ENCODE measurements at places on chromosomes 7 and 10.

DNA sequence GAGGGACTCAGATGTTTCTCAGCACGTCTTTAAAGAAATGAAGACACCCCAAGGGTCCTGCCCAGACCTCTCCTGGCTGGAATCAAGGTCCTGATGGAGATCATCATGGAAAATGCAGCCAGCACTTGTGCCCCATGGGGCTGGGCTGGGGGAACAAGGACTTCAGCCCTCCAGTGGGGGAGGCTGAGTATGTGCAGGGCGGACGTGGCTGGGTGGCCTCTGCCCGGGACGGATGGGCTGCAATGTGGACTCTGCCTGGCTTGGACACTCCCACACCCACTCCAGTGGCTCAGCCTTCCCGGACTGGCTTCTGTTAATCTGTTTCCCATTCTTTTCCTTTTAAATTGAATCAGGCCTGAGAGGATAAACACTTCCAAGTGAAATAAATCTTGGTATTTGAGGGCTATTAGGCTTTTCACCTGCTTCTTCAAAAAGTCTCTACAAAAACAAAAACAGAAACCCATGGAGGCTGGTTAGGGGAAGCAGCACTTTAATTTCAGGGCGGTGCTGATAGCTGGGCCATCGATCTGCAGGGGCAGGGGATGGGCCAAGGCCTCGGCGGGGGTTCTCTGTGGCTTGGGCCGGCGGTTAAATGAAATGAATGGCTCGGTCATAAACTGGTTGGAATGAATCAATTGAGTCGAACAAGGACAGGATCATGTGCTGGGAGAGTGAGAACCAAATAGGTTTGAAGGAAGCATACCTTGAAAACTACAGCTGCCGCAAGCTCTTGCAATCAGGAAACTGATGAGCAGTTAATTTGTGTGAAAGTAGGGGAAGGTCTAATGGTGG is 51.4 kb downstream of the ADARB2 start:
- DNase-seq = no peak

GRCh38 chr10:28201410-28202400 is 101.2 kb downstream of the MPP7 start:
- DNase-seq = no peak

DNA sequence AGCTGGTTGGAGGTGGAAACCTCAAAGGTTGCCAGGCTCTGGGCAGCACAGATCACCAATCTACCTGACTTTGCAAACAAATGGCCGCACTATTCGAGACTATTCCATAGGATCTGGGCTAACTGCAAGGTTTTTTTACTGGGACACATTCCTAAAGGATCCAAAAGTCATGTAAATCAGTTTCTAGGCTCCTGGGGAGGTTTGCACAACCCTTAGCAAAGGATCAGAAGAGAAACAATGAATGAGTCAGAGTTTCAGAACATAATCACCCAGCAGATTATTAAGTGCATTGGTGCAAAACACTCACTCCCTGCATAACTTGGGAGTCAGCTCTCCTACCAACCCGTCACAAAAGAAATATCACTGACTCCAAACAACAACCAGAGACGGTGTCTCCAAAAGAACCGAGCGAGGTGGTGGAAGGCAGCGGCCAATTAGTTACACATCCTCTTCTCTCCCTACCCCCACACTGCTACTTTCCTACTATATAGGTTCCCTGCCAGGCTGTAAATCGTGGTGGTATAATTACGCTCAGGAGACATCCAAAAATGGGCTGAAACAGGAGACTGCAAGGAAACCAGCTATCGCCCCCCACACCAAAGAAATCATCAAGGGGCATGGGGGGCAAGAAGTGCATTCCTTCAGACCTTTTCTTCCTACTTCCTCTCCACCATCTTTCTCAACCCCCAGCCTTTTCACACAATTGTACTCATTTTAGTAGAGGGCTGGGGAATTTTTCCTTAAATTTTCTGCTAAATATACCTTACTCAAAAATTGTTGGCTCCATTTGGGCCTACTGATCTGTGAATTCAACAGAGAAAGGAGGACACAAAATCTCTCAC is 3.2 kb downstream of the UBE2H start:
- no peak for DNase-seq

DNA sequence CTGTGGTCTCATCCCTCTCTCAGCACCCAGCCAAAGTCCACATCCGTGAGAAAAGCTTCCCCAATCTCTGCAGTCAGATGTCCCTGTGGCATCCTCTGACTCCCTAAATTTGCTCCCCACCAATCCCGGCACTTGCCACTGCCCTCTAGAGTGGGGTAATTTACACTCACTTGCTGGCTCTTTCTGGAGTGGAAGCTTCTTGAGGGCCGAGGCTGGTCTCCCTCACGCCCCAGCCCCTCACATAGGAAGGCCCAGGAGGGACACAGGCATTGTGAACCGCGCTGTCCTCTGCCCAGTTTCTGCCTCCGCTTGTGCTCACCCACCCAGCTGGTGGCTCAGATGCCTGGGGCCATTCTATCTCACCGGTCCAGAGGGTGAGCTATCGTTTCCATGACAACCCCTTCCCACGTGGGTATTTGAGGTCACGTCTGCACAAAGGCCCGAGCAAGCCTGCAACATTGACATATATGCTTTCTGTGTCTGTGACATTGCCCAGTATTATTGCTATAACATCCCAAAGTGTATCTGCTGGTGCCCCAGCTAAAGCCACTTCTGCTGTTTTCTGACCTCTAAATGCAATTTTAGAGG is 97.3 kb upstream of the CTBP2 start:
- DNase-seq = no peak

DNA sequence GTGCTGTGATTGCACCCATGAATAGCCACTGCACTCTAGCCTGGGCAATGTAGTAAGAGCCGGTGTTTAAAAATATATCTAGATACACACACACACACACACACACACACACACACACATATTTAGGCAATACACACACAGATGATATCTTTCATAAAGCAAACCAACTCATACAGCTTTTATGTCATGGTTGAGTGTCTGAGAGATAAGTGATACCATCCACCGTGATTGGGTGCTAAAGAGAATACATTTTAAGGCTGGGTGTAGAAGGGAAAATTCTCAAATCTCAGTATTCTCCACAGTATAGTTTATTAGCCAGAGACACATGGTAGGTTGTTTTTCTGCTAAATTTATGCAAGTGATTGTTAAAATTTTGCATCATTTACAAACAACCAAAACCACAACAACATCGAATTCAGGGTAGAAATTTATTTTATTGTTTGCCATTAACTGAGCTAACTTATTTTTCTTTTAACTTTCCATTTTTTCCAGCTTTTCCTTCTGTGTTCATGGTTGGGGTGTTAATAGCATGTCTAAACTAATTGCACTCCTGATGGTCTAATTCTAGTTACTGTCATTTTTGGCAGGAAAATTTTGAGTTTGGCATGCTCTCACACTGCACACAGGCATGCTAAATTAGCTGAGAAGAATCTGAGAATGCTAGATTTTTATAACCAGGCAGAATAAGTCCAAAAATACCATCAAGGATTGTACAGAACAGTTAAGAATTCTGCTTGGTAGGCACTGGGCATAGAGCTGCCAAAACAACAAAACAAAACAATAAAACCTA is 57.9 kb upstream of the SYPL1 start:
- no peak for DNase-seq

GRCh38 chr7:139711991-139712743 is 65.6 kb downstream of the HIPK2 start:
- DNase-seq = no peak

- DNase-seq = no peak
These were observed 456.8 kb upstream of the NRP1 start for GRCh38 chr10:33791272-33791660.

GRCh38 chr10:132563485-132564248 is 26.1 kb downstream of the INPP5A start:
- DNase-seq = no peak

DNA sequence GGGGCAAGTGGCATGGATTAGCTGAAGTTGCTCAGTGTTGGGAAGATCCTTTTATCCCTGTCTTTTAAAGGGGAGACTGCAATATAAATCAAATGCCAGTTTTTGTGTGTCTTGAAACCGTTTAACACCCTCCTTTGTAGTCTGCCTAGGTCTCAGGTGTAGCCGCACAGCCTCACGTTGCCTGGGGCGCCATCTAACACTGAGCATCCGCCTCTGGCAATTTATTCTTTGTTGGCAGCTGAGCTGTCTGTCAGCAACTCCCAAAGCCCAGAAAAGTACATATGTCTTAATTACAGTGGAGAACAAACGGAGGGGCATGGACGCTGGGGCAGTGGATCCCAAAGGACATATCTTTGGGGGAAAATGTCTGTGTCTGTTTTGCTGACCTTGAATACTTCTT is 254.7 kb downstream of the STK31 start:
- no peak for DNase-seq

DNA sequence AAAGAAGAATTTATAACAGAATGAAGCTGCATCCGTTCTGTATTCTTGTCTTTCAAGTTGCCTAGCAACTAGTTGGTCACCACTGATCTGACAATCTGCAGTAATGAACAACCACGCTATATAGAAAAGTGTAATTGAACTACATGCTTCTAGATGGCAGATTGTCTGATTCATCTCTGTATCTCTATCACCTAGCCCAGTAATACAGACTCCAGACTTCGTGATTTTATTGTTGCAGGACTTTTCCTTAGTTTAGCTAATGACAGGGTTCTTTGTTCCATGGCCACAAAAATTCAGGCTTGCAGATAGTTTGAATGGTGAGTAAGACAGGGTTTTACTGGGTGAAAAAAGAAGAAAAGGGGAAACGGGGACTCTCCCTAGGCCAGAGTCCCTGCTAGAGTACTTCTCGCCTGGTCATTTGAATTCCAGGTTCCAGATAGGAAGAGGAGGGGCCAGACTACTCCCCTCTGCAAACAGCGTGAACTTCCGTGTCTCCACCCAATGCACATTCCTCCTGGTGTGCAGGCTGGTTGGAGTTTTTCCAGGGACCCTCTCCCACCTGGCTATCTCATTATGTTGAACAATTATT is 45.9 kb downstream of the COL1A2 start:
- DNase-seq = no peak
